ENCODE measurements at places on chromosomes 2 and 18.

DNA sequence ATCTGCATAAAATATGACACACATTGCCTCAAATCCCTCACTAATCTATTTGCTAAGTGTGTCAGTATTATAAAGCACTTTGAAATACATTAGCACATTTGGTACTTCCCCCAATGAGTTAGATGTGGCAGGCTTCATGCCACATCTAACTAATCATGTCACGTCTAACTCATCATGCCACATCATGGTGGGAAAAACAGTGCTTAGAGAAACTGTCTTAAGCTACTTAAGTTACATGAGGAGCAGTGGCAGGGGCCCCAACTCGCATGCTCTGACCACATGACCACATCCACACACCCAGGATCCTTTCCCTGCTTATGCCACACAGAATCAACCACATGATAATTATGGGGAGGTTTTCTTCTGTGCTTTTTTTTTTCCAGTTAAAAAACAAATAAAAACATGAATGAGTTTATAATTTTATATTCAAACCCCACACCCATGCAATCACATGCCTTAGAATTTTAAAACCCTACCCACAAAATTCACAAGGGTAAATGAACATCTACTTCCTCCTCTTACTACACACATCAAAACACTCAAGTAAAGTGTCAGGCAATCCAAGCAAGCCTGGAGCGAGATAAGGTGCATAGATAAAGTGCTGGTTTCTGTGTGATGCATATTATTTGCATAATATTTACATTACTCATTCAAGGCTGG is 1.6 kb downstream of the ABCA12 start:
- H3K4me1 ChIP-seq = no peaks in the 10 kb centered on the region
- no peak for DNase-seq
- H3K36me3 ChIP-seq = no peaks in the 10 kb centered on the region
- H3K27me3 ChIP-seq = no peaks in the 10 kb centered on the region
- H3K4me3 ChIP-seq = no peak overlapping the region
- H3K27ac ChIP-seq = no peak overlapping the region

- H3K27me3 ChIP-seq = no peaks in the 10 kb centered on the region
- no peak overlapping the region for H3K4me3 ChIP-seq
- no peaks in the 10 kb centered on the region for H3K36me3 ChIP-seq
- H3K27ac ChIP-seq = no peak overlapping the region
- no peaks in the 10 kb centered on the region for H3K4me1 ChIP-seq
- DNase-seq = no peak
These were observed 58.0 kb upstream of the DOCK10 start for GRCh38 chr2:225100269-225100668.

DNA sequence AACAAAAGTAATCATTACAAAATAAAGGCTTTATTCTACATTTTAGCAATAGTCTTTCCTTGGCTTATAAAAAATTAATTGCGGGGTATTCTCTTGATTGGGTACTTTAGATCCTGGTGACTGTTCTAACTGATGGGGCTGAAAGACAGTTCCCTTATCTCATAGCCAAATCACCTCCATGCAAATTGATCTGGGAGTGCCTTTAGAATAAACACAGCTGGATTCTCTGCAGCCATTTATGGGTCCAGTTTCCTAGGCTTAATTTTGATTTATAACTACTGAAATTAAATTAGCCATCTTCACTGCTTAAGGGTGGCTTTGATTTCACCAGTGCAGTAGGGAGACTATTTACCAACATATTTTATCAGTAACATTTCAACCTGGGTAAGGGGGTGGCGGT is 337.1 kb downstream of the NRXN1 start:
- H3K36me3 ChIP-seq = no peaks in the 10 kb centered on the region
- H3K27me3 ChIP-seq = no peaks in the 10 kb centered on the region
- H3K4me1 ChIP-seq = no peaks in the 10 kb centered on the region
- no peak for DNase-seq
- no peak overlapping the region for H3K4me3 ChIP-seq

DNA sequence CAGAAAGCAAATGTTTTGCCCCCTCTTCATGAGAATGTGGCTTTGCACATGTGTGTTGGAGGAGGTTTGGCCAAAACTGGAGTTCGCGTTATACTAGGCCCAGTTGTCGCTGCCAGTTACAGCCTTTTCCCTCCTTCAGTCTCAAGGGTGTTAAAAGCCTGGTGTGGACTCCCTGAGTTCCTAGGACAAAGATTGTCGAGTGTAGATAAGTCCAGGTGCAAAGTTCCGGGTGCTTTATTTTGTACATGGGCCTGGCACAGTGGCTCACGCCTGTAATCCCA is 542 bp upstream of the RNF103 start:
- peak overlapping the region; percentile 80 for H3K4me3 ChIP-seq
- peaks cover 32% of the 10 kb centered on the region for H3K4me1 ChIP-seq
- H3K27me3 ChIP-seq = no peaks in the 10 kb centered on the region
- peaks cover 6% of the 10 kb centered on the region for H3K36me3 ChIP-seq

DNA sequence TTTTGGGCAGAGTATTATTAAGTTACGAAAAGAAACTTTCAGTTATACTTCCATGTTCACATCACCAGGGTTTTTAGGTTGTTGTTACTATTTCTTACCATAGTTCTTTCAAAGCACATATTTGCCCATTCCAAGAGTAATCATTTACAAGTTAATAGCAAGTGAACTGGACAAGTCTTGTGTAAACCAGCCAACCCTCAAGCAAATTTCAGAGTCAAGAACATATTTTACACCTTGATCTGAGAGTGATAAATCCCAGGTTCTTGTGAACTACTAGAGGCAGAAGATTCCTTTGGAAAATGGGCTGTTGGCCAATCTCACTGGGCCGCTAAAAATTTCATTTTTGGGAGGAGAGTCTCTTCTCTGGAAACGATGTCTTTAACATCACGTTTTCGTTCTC is 2.7 kb upstream of the ASAP2 start:
- no peak overlapping the region for H3K4me3 ChIP-seq
- no peak for DNase-seq
- peaks cover 76% of the 10 kb centered on the region for H3K27me3 ChIP-seq
- no peaks in the 10 kb centered on the region for H3K36me3 ChIP-seq

DNA sequence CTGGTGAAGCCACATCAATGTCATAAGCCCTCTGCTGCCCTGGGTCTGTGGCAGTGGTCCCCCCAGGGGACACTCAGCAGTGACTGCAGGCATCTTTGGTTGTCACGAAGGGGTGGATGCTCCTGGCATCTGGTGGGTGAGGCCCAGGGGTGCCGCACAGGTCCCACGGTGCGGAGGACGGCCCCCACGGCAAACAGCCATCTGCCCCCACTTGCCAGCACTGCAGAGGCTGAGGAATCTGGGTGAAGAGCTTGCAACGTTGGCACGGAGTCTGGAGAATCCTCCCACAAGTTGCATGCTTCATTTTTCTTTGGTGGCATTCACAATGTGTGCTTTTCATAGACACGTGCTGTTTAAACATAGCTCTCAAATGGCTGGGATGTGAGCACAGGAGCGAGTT is 105.1 kb upstream of the PXDN start:
- no peaks in the 10 kb centered on the region for H3K36me3 ChIP-seq
- H3K27ac ChIP-seq = no peak overlapping the region
- H3K4me1 ChIP-seq = no peaks in the 10 kb centered on the region
- peaks cover 20% of the 10 kb centered on the region for H3K27me3 ChIP-seq
